Stimulated activated CD4-positive, alpha-beta T cell treated with anti-CD3 and anti-CD28 coated beads, TNF-alpha, amount 100 ng/mL, for 24 hours (primary cell): ENCODE measurements at places on chromosomes 7 and 10.

- no peak for DNase-seq
Observed at GRCh38 chr7:106779877-106780276, 85.2 kb upstream of the PIK3CG start.

DNA sequence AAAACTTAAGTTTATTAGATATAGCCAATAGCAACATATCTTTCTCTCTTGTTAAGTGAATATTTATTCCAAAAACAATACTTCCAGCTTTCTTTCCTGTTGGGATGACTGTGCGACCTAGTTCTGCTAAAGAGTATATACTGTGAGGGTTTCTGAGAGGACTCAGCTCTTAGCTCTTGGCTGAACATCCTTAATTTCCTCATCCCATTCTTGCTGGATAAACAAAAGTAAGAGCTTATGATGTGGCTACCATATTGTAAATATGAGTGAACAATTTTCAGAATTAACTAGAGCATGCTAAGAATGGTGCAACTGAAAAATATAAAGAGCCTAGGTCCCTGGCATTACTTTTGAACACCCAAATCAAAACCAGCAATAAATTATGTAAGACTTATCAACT is 279.5 kb upstream of the GNAI1 start:
- DNase-seq, result no peak

DNA sequence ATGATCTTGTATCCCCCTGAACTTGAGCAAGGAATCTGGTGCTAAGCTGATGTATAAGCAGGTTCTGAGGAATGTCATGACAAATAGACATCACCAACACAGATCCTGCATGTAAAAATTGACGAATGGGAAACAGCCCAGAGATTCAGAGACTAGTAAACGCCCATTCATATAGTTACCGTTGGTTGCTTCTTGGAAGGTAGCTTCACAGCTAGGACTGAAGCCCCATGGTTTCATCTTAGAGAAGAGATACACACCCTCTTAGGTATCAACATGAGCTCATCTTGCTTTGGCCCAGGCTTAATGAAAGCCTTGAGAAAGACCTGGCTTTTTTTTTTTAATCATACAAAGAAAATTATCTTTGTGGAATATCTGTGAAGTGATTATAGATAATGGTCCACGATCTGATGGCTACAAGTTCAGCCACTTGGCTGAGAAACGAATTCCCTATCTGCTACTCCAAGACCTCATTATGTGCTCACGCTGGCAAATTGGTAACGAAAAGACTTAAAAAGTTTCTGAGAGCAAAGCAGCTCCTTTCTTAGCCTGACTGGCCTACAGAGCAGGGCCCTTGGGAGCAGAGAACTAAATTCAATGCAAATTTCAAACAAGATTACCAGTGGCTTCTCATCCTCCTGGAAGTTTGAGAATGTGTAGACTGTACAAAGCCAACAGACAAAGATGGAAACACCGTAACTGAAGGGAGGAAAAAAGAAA is 181.1 kb downstream of the NRP1 start:
- no peak for DNase-seq

DNA sequence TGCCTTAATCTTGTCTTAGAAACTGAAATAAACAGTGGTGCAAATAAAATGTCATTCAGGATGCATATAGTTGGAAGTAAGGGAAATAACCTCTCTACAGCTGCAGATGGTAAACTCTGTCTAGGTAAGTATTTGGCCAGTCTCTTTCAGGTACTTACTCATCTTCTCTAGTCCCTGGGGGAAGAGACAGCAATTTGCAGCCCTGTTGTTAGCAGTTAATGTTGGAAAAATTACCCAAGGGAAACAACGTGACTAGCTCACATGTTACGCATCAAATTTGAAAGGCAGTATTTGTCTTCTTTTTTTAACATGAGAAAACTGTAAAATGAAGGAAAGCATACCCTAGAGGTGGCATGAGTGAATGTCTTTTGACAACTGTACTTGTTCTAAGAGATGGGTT is 3.2 kb upstream of the HUS1 start:
- DNase-seq, result no peak

DNA sequence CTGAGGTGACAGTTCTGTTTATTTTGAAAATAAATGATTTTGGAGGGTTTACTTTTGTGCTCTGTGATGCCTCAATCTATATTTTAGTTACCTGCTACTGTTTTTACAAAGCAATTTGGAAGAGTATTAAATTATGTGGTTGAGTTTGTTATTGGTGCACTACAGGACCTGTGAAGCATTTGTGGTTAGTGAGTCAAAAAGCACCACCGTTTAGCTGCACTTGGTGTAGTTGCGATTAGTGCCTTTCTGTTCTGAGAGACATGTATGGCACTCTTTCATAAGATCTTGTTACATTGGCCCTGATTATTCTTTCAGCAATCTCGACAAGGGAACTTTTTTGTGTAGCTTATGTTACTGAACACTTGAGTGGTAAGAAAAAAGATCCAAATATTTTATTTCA is 132.2 kb downstream of the BBS9 start:
- DNase-seq, result no peak

DNA sequence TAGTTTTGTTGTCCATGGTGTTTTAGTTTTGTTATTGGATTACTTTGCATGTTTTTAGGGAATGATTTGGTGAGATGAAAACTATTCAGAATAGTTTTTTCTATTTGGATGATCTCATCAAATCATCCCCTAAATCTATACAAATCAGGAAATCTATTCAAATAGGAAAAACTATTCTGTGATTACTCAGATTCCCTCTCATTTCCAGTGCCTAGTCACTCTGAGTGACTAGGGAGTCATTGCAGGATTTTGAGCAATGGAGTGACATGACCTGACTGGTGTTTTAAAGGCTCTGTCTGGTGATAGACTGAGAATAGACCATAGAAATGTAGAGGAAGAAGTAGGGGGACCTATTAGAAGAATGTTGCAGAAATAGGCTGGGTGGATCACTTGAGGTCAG is 72.4 kb downstream of the TPST1 start:
- DNase-seq, result no peak

DNA sequence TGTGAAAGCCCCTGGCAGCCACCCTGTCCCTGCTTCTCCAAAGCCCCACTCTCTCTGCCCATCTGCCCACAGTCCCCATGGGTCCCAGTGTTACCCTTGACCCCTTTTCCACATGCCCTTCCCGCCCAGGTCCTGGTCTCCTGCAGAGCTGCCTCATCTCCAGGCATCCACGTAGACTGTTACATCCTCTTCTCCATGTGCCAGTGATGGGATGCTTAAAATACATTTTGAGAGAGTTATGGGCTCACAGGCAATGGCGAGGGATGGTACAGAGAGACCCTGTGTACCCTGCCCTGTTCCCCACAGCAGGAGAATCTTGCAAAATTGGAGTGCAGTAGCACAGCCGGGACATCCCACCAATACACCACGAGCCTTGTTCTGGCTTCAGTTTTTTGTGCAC is 56.8 kb downstream of the GLRX3 start:
- DNase-seq, result no peak

DNA sequence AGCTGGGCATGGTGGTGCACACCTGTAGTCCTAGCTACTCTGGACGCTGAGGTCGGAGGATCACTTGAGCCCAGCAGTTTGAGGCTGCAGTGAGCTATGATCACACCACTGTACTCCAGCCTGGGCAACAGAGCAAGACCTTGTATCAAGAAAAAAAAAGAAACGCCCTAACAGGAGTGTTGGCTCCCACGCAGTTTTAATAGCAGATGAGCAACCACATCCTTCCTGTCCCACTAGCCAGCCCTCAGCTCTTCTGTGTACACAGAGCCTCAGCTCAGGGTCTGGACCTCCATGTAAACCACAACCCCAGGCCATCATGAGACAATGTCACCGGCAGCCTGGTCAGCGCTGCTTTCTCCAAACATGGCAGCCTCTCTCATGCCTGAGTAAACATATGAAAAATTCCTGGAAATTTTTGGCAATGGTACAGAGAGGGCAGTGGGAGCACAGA is 108.2 kb downstream of the PIP4K2A start:
- no peak for DNase-seq

GRCh38 chr10:116490028-116490662 is 55.6 kb upstream of the PNLIP start:
- no peak for DNase-seq

DNA sequence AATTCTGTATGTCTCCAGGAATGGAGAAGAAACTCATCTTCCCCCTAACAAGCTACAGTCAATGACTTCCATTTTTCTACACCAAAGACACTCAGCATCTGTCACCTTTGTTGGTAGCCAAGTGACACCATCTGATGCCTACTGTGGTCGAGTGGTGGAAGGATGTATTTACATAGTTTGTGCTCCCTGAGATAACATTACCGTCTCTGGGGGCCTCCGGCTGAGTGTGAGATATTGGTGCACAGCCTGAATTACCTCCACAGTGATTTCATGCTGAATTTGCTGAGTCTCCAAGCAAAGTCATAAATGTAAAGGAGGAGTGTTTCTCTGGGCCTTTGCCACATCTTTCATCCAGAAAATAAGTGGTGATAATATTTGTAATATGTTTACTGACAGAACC is 114.0 kb downstream of the GRID1 start:
- no peak for DNase-seq

GRCh38 chr10:32149252-32149955 is 93.2 kb upstream of the KIF5B start:
- no peak for DNase-seq

DNA sequence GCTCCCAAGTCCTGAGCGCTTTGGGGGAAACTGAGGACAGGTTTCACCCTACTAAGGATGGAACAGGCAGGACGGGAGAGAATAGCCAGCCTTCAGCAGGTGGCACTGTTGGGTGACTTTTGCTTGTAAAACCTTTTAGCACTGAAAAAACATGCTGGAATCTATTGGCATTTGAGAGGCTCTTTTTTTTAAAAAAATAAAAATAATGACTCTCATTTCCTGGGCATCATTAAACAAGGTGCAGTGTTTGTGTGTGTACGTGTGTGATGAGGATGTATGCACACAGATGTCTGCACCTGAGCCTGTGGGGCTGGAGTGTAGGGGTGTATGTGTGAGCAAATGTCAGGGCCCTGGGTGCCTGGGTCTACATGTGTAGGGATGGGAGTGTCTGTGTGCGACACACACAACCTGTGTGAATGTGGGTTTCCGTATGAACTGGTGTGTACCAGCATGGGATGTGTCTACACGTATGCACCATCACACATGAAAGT is 177.9 kb downstream of the RPS24 start:
- DNase-seq, result no peak

- no peak for DNase-seq
Observed at GRCh38 chr10:63414481-63415260, 51.1 kb downstream of the JMJD1C start.

- DNase-seq, result no peak
Observed at GRCh38 chr10:60849217-60849616, 70.9 kb downstream of the CDK1 start.

DNA sequence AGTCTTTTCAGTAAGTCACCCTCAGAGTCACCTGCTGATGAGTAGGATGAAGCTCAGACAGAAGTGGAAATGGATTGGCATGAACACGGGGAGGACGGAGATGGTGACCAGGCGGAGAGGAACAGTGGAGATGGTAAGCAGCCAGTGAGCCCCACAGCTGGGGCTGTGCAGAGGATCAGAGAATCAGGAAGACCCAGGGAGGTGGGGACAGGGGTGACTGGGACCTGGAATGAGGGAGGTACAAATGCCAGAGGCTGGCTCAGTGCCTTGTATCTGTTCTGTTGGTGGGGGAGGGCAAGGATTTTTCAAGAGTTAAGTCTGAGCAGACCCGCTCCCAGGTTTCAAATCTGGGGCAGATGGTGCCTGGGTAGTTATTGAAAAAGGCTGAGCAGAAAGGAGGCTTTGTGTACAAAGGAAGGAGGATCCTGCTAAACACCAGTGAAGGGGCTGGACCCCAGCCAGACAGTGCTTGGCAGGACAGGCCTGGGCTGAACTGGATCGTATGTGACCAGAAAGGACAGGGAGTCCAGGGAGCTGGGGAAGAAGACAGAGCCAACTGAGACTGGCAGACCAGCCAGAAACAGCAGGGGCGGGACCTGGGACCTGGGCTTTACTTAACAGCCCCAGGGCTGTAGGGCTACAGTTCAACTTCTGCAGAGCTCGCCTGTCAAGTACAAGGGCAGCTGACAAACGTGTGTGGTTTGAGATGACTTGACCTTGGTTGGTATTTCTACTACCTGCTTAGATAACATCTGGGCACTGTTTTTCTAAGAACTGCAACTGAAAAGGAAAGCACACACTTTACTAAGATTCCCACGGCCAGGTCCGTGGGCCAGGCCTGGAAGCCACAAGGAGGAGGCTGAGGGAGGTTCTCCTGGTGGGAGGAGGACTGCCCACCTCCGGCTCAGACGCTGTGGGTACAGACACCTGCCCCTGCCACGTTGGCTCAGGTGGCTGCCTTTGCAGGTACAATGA is 13.2 kb upstream of the FRMPD2 start:
- DNase-seq, result no peak

- no peak for DNase-seq
Observed at GRCh38 chr10:110735620-110736027, 91.5 kb downstream of the RBM20 start.

DNA sequence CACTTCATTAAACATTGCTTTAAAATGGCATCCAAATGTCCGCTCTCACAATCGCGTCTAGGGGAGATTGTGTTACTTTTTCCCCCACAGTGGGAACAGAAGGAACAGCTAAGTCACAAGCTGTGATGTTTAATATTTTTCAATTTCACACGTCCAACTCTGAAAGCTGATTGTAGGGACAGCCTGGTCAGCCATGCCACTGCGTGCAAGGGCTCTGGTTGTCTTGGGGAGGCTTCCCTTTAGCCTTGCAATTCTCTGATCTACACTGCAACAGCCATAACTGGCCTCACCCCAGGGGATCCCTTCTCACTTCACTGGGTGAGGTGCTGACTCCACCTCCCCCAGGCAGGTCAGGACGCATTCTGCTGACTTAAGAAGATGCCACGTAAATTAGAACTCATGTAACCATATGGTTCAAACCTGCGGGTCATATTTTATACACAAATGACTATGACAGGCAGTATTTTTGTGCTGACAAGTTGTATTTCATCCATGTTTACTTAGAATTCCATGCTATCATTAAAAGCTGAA is 425.2 kb upstream of the NFE2L3 start:
- no peak for DNase-seq

- no peak for DNase-seq
Observed at GRCh38 chr7:13915891-13916290, 73.6 kb downstream of the ETV1 start.

- no peak for DNase-seq
Observed at GRCh38 chr7:27553273-27553672, 109.4 kb downstream of the HIBADH start.

GRCh38 chr7:52107355-52107754 is 790.7 kb upstream of the COBL start:
- DNase-seq, result no peak

- DNase-seq, result no peak
Observed at GRCh38 chr10:18056583-18056982, 83.6 kb upstream of the CACNB2 start.

DNA sequence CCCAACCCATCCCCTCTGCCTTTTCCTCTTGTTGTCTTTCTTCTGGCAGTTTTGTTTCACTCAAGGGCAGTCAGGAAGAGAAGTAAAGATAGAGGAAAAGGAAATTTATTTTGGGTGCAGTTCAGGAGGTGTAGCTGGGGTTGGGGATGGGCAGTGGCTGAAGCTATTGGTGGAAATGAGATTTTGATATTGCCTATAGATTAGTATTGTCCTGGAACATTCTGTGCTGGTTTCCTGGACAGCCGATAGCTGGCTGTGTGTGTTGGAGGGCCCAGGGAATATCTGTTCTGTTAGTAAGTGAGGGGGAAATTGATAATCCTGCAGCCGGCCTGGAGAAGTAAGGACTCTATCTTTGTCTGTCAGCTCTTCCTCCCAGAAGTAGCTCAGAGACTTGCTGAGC is 107.8 kb downstream of the AUTS2 start:
- DNase-seq, result no peak
